SIG-M5 (cell line): ENCODE measurements at places on chromosomes 5 and 9.

- no peak for DNase-seq
Observed at GRCh38 chr9:18692268-18692667, 218.3 kb downstream of the ADAMTSL1 start.

GRCh38 chr9:19137282-19137681 lies 10.0 kb upstream of the PLIN2 start:
- no peak for DNase-seq

- DNase-seq, result no peak
Observed at GRCh38 chr9:31347082-31347617, 1037.3 kb upstream of the ACO1 start.

DNA sequence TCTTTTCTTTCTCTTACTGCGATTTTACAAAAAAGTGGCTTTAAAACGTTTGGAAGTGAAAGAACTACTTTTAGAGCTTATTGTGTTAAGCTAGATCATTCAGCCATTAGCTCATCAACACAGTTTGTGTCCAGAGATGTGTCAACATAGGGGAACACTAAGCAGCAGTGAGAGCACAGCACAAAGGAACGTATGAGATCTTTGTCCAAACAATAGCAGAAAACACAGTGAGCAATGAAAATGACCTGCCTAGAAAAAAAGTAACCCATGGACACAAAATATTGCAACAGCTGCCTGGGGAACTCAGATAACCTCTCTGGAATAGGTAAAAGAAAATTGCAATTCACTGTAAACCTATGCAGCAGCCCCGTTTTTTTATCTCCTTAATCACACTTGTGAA lies 372.5 kb downstream of the ARHGEF28 start:
- no peak for DNase-seq

- DNase-seq, result no peak
Observed at GRCh38 chr9:106291786-106292185, 571.2 kb upstream of the ZNF462 start.

GRCh38 chr9:18783909-18784308 lies 249.1 kb downstream of the SAXO1 start:
- DNase-seq, result no peak

- DNase-seq, result no peak
Observed at GRCh38 chr9:20984506-20984905, 46.9 kb downstream of the HACD4 start.

DNA sequence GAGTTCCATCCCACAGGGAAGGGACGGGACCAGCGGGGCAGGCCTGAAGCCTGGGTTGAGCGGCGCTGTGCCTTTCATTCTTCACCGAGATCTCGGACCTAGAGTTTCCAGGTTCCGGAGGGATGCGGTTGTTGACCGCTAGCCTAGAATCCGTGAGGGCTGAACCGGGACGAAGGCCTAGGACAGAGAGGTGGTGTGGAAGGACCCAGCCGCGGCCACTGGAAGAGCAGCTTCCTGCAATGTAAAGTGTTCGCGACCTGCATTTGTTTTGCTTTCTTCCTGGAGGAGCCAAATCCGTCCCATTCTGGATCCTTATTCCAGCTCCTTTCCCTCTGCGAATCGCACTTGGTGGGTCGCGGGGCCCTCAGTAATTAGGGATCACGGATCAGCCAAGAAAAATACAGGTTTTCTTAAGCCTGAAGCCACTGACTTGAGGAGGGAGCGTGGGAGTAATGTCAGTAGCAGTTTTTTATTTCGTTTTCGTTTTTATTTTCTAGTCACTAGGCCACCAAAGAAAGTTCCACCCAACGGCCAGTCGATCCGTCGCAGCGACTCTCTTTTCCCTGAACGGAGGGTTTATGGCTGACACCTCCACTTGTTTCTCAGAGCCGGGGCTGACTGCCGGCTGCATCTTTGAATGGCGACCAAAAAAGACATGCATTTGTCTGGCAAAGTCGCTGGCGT lies 48.6 kb downstream of the ANXA2R start:
- no peak for DNase-seq

DNA sequence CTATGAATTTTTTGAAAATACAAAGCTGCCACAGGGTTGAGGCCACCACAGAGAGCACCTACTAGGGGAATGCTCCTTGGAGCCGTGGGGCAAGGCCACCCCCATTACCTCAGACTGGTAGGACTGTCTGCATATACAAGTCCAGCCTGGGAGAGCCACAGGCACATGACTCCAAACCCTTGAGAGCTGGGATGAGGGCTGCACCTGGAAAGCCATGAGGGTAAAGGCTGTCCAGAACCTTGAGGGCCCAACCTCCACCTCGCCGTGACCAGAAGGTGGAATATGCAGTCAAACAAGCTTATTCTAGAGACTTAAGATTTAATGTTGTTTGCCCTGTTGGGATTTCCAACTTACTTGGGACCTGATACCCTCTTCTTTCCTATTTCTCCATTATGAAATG lies 69.5 kb upstream of the TSLP start:
- no peak for DNase-seq
